ENCODE measurements at places on chromosomes 5 and 9.

GRCh38 chr9:121667214-121667613, 15.8 kb downstream of the DAB2IP start:
- no peak for DNase-seq

GRCh38 chr5:168024306-168024705, 267.1 kb upstream of the WWC1 start:
- DNase-seq, result no peak

DNA sequence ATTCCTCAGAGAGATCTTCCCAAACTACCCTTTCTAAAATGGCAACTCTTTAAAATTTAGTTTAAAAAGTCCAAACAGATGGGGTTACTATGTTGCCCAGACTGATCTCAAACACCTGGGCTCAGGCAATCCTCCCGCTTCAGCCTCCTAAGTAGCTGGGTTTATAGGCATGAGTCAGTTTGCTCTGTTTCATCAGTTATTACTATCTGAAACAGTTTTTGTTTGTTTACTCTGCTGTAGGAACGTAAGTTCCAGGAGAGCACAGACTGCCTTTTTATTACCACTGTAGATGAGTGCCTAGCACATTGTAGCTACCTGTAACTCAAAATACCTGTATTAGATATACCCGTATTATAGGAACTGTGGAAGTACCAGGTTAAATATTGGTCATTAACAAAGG, 89.4 kb downstream of the UHRF2 start:
- no peak for DNase-seq

GRCh38 chr9:3848445-3849114, 322.8 kb upstream of the RFX3 start:
- DNase-seq, result no peak

DNA sequence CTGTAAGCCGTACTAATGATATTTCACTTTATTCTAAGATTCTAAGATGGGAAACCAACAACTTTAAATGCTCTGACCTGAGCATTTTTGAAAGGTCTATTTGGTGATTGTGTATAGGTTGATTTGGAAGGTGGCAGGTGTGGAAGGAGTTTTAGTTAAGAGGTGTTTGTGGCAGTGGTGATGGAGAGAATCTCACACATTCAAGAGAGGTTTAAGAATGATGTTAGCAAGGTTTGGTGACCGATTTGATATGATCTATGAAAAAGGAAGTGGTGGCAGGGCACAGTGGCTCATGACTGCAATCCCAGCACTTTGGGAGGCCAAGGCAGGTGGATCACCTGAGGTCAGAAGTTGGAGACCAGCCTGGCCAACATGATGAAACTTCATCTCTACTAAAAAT, 319.2 kb upstream of the CD180 start:
- DNase-seq, result no peak

DNA sequence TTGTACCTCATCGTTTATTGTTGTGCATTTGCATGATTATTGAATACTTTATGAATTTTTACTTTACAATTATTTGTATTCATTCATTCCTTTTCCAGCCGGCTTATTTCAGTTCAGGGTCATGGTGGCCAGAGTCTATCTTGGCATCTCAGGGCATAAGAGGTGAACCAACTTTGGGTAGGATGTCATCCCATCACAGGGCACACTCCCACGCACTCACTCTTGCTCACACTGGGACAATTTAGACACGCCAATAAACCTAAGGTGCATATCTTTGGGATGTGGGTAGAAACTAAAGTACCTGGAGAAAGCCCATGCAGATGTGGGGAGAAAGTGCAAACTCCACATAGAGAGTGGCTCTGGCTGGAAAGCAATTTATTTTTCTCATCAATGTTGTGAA, 158.1 kb upstream of the MAST4 start:
- DNase-seq, result no peak

DNA sequence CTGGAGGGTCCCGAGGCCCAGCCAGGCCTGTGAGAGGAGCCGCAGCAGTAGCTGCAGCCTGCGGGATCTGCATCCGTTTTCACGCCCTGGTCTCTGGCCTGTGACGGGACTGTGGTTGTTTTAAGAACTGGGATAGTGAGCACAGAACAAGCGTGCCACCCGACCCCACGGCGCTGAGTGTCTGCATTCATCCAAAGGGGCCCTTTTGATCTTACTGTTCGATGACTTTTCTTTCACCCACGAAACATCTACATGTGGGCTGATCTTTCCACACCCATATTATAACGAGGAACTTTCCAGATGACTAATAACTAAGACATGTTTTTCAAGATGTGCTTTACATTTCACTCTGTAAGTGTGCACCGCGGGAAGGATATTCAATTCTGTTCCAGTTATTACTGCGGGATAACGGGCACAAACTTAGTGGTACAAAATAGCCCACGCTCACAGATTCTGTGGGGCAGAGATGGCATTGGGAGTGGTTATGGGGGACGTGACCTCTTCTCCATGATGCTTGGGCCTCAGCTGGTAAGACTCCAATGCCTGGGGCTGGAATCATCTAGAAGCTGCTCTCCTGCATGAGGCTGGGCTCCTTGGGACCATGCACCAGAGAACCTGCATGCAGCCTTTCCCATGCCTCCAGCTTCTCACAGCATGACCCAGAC, 165.0 kb downstream of the SYK start:
- DNase-seq, result no peak

DNA sequence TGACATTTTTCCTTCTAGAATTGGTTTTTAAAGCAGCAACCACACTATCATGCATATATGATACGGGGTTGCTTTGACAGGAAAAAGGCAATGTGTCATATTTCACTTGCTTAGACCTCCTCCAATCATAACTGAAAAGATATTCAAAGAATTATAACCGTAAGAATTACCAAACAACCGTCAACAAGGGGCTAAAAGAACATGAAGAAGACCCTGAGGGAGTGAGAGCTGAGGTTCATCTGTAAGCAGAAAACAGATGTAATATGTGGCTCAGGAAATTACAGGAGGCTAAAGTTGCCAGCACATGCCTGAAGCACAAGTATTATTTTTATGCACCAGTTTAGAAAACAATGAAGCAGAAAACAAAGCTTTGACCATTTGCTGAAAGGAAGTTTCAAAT, 78.9 kb downstream of the APBA1 start:
- no peak for DNase-seq

GRCh38 chr9:1458503-1458902, 408.3 kb downstream of the DMRT2 start:
- no peak for DNase-seq

- DNase-seq, result no peak
Observed at GRCh38 chr5:55187370-55187769, 14.4 kb upstream of the CDC20B start.

DNA sequence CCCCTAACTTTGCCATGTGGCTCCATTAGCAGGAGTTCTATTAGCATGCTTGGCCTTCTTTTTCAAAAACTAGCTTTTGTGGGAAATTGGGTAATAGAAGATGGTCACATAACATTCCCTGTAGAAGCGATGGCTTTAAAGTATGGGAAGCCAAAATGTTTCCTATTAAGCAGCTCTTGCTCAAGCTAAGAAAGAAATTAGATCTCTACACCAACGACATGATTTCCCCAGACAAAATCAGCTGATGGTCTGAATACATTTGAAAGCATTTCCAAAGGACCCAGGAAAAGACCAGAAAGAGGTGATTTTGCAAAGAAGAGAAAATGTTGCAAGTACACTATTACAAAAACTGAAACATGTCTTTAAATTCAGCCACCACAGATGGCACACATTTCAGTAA, 4.8 kb upstream of the NFIL3 start:
- no peak for DNase-seq

- no peak for DNase-seq
Observed at GRCh38 chr9:92384375-92384774, 20.0 kb downstream of the OGN start.

DNA sequence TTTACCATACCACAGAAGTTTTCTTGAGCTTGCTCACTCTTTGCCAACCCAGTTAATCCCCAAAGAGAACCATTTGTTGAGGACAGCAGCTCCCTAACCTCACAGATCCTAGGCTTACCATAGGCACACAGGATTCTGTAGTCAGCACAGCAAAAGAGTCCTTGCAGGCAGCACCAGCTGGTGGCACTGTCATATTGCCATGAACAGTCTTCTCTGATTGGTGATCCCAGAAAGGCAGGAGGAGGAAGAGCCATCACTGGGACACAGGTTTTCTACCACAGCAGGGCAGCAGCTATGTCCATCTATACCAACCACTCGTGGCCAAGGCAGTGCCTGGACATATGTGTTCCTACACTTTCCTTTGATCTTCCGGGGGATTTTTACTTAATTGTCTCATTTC, 297.1 kb upstream of the CD180 start:
- no peak for DNase-seq

DNA sequence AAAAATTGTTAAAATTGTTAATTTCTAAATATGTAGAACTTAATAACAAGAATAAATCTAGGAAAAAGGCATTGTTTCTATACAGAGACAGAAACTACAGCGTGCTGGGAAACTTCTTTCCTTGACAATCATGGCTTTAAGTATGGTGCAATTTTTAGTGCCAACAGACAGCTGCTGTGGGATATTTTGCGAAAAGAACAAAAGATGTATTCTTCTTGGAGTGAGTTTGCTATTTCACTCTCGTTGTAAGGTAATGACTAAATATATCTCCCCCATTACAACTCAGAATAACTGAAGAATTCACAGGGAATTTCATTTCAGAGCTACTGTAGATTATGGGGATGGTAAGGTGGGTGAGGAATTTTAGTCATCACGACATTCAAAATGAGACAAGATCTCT, 2055.0 kb upstream of the ACO1 start:
- no peak for DNase-seq

DNA sequence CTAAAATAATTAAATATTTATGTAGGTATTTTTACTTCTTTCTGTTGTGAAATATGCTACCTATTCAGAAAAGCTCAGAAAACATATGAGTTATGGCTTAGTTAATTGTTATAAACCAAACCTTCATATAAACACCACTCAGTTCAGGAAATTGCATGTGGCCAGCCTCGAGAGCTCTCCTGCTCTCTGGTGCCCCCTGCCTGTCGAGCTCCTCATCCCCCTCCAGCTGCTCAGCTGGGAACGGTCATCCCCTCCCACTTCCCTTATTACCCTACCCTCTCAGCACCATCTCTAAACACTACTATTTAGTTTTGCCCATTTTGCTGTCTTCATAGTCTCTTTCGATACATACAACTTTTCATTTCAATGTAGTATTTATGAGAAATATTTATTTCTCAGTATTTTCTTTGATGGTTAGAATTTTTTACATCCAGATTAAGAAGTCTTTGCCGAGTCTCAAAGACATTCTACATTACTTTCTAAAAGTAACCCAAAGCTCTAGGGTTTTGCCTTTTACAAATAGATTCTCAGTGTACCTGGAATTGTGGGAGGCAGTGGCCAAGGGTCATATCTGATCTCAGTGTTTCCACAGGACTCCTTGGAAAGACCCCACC, 51.2 kb upstream of the SEMA4D start:
- DNase-seq, result peak; percentile 89

- no peak for DNase-seq
Observed at GRCh38 chr5:73812457-73812856, 186.5 kb downstream of the ARHGEF28 start.

GRCh38 chr5:73835726-73836125, 209.7 kb downstream of the ARHGEF28 start:
- DNase-seq, result no peak

- no peak for DNase-seq
Observed at GRCh38 chr5:173236531-173237142, 1.6 kb upstream of the NKX2-5 start.

Measured in GM10248 (cell line).